NCI-H2171 treated with DMSO at 0.1 percent for 48 hours (cell line): ENCODE measurements at places on chromosomes 13 and 19.

DNA sequence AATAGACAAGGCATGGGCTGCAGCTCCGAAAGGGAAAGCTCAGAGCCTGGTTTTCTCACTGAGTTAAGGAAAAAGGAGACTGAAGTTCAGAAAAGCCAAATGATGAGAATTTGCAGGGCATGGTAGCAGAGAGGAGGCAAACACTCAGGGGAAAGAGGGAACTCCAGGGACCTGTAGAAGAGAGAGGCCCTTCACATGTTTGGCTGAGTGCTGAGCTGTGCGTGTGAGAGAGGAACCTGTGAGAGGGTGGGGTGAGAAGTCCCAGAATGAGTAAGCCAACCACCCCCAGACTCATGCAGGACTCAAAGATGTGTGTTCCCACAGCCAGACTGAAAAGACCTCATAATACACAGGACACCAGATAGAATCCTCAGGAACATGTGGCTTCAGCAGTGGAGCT lies 2.8 kb upstream of the CRYL1 start:
- no peak for DNase-seq

DNA sequence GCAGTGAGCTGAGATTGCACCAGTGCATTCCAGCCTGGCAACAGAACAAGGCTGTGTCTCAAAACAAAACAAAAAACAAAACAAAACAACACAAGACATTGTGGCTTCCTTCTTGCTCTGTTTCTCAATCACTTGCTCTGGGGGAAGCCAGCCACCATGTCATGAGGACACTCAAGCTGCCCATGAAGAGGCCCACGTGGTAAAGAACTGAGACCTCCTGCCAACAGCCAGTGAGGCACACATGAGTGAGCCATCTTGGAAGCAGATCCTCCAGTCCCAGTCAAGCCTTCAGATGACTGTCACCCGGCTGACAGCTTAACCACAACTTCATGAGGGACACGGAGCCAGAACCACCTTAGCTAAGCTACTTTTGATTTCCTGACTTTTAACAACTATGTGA lies 25.2 kb downstream of the CPT1C start:
- no peak for DNase-seq

- DNase-seq = no peak
Measured at GRCh38 chr19:28858933-28859332, 354.0 kb downstream of the UQCRFS1 start.

DNA sequence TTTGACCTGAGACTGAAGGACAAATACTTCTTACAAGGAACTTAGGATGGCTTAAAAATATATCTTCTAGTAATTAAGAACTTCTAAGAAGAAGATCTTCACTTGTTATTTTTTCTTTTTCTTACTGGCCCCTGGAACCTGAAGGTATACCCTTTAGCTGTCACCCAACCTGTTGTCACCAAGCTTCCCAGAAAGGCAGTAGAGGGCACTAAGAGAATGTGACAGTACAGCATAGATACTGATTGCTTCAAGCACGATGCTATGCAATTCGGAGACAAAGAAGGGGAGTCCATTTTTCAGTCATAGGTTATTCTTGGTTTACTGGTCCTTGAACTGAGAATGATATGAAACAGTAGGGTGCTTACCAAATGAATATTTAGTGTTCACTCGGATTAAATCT lies 208.3 kb upstream of the PCDH9 start:
- DNase-seq = no peak

GRCh38 chr13:40247845-40248244 lies 418.6 kb downstream of the FOXO1 start:
- no peak for DNase-seq

- no peak for DNase-seq
Measured at GRCh38 chr19:54158812-54159351, 639 bp downstream of the LENG1 start.

GRCh38 chr13:99985241-99985874 lies 3.8 kb downstream of the ZIC2 start:
- peak; percentile 43 for DNase-seq

- no peak for DNase-seq
Measured at GRCh38 chr13:21020176-21020575, 41.2 kb downstream of the LATS2 start.

GRCh38 chr19:19306191-19306590 lies 14.1 kb downstream of the SUGP1 start:
- DNase-seq = no peak

GRCh38 chr19:3459089-3459881 lies 21.0 kb downstream of the SMIM24 start:
- DNase-seq = no peak

GRCh38 chr19:17510220-17510993 lies 1.0 kb upstream of the PGLS start:
- DNase-seq = no peak

DNA sequence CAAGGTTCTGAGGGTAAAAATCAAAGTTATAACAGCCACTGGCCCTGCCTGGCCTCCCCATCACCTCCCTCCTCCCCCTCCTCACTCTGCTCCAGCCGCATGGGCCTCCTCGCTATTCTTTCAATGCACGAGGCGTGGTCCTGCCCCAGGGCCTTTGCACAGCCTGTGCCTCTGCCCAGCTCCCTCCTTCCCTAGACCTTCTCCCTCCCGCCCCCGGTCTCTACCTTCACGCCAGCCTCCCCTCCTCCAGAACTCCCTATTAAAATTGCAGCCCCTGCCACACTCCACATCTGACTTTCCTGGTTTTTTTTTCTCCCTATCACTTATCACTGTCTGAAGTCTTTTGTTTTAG lies 3.3 kb downstream of the RAX2 start:
- DNase-seq = no peak

DNA sequence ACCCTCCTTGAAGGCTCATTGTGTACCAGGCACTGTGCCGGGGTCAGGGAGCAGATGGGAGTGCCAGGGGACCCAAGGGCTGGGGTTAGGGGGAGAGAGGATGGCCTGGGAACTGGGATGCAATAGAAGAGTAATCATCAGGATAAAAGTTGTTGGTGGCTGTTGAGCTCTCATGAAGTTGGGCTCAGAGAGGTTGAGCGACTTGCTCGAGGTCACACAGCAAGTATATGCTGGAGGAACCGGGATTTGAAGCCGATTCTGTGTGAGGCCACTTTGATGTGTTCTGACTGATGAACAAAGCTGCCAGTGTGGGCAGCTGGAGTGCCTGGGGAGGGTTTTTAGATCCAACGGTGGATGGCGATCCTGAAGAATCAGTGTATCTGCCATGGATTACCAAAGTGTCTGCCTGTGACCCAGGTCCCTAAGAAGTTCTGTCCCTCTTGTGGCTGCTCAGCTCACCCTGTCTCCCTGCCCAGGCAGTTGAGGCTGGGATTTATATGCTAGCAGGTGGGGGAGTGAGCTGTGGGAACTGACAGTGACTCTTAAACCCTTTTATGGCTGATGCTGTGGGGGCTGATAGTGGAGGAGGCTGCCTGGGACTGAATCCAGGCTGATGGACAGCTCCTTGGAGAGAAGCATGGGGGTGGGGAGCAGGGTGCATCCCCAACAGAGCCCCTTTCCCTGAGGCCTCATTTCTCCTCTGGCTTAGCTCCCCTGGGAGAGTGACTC lies 8.3 kb downstream of the ARHGEF18 start:
- no peak for DNase-seq

DNA sequence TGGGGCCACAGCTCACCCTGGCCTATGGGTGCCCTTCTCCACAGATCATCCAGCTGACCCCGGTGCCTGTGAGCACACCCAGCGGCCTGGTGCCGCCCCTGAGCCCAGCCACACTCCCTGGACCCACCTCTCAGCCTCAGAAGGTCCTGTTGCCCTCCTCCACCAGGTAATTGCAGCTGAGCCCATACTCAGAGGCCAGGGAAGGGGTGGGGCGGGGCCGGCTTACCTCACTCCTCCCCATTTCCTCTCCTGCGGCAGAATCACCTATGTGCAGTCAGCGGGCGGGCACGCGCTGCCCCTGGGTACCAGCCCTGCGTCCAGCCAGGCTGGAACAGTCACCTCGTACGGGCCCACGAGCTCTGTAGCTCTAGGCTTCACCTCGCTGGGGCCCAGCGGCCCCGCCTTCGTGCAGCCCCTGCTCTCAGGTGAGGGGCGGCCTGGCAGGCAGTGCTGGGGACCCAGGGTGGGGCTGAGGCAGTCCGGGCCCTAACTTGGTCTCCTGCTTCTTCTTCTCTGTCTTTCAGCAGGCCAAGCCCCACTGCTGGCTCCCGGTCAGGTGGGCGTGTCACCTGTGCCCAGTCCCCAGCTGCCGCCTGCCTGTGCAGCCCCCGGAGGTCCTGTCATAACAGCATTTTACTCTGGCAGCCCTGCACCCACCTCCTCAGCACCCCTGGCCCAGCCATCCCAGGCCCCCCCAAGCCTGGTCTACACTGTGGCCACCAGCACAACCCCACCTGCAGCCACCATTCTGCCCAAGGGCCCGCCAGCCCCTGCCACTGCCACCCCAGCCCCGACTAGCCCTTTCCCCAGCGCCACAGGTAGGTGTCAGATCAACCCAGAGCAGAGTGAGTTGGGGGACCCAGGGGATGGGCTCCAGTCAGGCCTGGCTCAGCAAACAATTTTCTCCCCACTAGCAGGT lies 9.6 kb upstream of the PRR19 start:
- no peak for DNase-seq

DNA sequence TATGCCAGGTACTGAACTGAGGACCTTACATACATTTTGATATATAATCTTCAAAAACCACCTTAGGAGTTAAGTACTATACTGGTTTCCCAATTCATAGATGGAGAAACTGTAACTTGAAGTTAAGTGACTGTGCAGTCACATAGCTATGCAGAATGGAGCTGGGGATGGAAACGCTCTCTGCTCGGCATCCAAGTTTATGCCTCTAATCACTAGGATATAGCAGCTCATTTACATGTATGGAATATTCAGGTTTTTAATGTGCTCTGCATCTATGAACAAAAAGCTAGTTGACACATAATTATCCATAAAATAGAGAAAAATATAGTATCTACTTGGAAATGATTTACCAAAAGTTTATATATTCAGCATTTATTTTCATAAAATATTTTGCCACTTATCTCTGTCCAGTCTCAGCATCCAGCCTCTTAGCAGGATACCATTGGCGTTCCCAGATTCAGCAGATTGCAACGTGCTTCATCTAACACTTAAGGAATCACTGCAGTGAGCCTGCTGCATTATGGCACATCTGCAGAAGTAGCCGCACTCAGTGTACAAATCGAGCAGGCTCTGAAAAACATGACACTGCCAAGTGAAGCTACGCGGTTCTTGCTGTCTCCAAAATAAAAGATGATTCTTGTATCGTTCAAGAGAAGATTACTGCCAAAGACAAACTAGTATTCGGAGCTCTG lies 70.4 kb downstream of the MRPL57 start:
- no peak for DNase-seq

- DNase-seq = no peak
Measured at GRCh38 chr13:43482026-43482425, 304.7 kb downstream of the ENOX1 start.

- DNase-seq = no peak
Measured at GRCh38 chr19:16115301-16116039, 3.8 kb downstream of the RAB8A start.

GRCh38 chr19:57096685-57097361 lies 23.0 kb upstream of the USP29 start:
- DNase-seq = no peak

GRCh38 chr13:93305886-93306285 lies 79.3 kb downstream of the GPC6 start:
- no peak for DNase-seq

GRCh38 chr13:73939071-73939380 lies 195.2 kb downstream of the KLF12 start:
- no peak for DNase-seq

DNA sequence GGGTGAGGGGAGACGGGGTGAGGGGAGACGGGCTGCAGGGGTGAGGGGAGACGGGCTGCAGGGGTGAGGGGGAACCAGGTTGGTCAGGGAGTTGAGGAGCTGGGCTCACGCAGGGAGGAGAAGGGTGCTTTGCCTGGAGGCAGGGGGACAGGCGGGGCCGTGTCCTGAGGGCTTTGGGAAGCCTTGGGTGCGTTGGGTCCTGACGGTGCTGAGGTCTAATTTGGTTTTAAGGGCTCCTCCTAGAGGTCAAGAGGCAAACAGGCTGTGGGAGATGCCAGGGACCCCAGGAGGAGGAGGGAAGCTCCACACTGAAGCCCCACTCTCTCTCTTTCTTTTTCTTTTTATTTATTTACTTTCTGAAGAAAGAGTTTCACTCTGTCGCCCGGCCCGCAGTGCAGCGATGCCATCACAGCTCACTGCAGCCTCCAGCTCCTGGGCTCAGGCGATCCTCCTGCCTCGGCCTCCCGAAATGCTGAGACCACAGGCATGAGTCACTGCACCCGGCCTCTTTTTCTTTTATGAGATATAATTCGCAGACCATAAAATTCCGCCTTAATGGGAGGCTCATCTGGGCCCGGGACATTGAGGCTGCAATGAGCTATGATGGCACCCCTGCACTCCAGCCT lies 9.3 kb upstream of the MISP start:
- DNase-seq = peak; percentile 29

GRCh38 chr19:7856679-7857663 lies 17.2 kb downstream of the PRR36 start:
- peak; percentile 68 for DNase-seq

DNA sequence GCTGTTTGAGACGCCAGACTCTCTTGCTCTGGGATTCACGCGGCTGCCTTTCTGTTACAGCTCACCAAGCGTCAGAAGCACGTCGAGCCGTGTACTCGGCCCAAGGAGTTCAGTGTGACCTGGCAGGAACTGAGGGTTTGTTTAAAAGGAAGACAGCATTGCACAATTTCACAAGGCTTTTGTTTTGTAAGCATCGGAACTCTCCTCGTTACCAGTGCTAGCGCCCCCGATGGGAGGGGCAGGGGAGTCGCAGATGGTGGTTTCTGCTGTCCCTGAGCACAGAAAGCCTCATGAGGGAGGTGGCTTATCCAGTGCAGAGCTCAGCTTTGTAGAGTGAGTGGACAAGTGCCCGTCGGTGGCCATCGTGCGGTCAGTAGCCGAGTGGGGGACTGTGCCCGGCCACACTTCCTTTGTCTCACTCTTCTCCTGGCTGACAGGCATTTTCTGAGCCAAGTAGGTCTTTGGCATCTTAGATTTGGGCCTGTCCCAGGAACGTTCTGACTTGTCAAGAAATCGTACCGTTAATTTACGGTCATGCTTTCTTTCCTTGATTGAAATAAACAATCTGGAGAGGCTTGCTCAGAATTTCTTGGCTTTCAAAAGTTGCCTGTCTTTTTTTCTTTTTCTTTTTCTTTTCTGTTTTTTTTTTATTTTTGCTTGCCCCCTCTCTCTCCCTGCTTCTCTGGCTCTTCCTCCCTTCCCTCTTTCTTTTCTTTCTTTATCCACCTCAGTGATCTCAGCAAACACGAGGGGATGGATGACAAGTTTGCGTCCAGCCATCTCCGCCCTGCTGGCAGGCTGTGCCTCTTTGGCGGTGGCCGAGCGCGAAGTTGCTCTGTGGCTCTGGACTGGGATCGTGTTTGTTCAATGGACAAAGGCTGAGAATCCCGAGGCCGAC lies 7.7 kb downstream of the KDM4B start:
- no peak for DNase-seq

DNA sequence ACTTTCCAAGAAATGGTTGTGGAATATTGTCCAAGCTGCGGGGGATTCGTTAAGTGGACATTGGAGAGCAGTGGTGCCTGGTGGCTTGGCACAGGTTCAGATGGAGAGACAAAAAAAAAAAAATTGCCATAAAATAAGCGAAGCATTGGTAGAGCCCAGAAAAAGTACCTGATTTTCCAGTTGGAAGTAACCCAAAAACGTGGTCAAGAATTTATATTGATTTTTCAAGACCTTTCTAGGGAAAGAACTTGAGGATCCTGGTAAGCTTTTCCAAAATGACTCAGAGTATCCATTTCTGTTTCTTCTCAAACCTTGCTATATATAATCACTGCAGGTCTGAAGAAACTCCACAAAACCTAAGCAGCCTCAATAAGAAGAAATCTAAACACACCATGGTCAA lies 94.6 kb downstream of the ING1 start:
- DNase-seq = no peak
